ENCODE measurements at places on chromosomes 7 and 10.

GRCh38 chr10:106819490-106819889 lies 345.0 kb downstream of the SORCS1 start:
- no peak for DNase-seq

DNA sequence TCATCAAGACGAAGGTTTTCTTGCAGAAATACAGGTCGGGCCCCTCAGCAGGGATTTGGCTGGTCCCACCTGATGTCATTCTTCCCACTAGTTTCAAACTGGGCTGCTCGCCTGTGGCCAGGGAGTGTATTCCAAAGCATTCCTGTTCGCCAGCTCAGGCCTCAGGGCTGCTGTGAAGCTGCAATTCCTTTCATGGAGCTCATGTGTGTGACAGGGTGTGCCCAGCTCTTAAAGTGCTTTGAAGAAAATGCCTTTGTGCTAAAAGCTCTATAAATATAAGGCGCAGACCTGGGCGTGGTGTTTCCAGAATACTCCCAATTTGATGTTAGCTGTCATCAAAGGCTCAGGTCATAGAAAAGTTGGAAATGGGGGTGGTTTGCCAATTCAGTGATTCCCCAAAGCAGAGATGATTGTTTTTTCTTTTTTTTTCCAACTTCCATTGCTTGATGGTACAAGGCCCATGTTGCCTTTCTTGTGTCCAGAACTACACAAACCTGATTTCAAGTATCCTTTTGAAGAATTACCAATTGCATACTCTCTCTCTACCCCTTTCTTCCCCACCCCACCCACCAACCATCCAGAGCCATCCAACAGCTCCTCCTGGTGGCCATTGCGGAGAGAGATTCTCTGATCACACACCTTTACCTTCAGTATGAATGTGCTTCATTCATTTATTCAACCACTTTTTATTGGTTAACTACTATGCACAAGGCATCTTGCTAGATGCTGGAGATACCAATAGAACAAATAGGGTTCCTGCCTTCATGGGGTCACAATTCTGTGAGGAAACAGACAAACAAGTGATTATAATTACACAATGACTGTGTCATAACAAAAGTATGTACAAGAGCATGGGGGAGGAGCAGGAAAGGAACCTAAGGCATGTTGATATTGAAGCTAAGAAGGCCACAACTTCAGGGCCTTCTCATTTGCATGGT lies 297.3 kb upstream of the LYZL1 start:
- DNase-seq: peak; percentile 44

DNA sequence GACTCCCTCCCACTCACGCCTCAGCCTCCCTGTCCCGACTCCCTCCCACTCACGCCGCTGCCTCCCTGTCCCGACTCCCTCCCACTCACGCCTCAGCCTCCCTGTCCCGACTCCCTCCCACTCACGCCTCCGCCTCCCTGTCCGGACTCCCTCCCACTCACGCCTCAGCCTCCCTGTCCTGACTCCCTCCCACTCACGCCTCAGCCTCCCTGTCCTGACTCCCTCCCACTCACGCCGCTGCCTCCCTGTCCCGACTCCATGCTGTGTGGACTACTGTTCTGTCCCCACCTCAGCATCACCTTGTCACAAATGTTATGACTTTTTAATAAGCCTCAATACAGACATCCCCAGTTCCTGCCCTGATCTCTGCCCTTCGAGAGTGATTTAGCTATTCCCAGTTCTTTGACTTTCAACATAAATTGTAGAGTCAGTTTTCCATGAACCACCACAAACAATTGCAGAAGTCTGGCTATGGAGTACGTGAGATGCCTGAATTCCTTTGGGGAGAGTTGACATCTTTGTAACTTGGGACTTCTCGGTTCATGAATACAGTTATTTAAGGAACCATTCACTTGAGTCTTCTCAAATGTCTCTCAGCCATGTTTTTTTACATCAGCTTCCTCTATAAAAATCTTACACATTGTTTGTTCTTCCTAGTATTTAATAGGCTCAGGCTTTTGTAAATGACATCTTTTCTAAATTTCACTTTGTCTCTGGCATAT lies 71.9 kb downstream of the FOXL3 start:
- no peak for DNase-seq

DNA sequence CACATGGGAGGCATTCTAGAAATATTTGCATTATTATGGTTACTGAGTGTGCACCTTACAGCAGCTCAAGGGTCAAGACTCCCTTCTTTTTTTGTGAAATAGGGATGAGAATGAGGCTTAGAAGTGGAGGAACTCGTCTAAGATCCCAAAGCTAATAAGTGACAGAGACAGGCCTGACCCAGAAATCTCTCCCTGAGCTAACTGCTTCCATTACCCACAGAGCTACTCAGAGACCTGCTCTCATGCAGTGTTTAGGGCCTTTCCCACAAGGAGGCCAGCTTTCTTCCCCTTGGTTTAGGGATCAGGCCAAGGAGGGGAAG lies 301.7 kb downstream of the RPS24 start:
- no peak for DNase-seq

DNA sequence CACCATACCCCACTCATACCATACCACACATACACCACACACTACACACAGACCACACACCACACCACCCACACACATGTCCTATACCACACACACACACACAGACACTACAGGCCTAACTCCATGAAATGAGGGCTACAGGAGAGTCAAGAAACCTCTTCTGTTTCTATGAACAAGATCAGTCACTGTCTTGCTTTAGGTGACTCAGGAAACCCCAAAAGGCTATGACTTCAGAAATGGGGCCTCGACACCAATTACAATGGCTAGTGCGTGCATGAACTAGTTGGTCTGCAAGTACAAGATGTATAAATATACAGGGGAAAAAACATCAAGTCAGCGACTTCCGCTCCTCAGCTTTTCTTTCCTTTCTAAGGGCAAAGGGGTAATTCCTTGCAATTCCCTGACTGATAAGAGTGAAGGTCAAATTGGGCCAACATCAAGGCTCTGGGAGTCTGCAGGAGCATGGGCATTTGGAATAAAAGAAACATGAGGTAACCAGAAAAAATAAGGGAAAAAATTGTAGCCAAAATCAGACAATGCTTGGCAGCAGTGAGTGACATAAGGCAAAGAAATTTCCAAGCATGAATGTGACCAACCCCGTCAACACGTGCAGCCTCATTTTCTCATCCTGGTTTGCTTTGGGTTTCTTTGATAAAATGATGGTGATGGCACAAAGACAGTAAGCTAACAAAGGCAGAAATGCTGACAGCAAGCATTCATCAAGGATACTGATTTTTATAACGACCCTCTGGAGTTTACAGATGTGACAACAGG lies 1.5 kb downstream of the PKD1L1 start:
- no peak for DNase-seq

DNA sequence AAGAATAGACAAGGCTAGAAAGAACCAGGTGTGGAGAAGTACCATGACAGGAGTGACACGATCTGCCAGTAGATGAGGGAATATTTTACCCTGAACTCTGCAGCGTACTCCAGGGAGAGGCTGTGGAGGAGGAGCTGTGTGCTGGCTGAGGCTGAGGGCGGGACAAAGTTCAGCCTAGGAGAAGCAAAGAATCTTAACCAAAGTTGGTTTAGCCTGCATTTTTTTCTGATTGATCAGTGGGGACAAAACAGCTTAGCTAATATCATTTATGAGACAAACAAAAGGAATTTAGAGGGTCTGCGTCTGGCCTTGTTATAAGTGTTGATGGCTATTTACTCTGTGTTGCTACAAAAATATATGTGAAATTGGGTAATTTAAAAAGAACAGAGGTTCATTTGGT lies 5.2 kb upstream of the NPSR1 start:
- no peak for DNase-seq

- DNase-seq: peak; percentile 96
Observed at GRCh38 chr10:110535958-110536891, 31.3 kb upstream of the SMC3 start.

- DNase-seq: peak; percentile 89
Observed at GRCh38 chr10:117477961-117478670, 64.4 kb upstream of the EMX2 start.

- no peak for DNase-seq
Observed at GRCh38 chr7:89264126-89264525, 468.6 kb upstream of the TEX47 start.

GRCh38 chr7:114148779-114149178 lies 230.0 kb upstream of the PPP1R3A start:
- DNase-seq: peak; percentile 47

GRCh38 chr10:13072339-13072738 lies 27.6 kb upstream of the OPTN start:
- DNase-seq: no peak

- no peak for DNase-seq
Observed at GRCh38 chr10:104371753-104372152, 18.1 kb downstream of the CFAP58 start.

- no peak for DNase-seq
Observed at GRCh38 chr10:78746155-78746763, 322.5 kb upstream of the ZMIZ1 start.

All from RCC 7860 (cell line).